ENCODE measurements at places on chromosomes 5 and 9.

DNA sequence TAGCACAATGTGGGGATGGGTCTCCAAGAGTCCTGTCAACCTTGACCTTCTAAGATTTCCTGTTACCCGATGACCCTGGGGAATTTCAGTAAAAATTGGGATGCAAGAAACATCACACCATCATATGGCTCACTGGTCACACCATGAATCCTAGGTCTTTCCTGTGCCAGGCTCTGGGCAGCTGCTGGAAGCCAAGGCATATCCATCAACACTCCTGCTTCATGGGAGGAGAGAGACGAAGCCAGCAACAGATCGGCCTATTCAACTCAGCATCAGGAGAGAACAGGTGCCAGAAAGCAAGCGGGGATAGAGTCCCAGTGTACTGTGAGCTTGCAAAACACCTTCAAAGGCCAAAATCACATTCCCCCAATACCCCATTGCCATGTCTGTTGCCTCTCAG lies 6.5 kb upstream of the NEK6 start:
- DNase-seq = no peak

DNA sequence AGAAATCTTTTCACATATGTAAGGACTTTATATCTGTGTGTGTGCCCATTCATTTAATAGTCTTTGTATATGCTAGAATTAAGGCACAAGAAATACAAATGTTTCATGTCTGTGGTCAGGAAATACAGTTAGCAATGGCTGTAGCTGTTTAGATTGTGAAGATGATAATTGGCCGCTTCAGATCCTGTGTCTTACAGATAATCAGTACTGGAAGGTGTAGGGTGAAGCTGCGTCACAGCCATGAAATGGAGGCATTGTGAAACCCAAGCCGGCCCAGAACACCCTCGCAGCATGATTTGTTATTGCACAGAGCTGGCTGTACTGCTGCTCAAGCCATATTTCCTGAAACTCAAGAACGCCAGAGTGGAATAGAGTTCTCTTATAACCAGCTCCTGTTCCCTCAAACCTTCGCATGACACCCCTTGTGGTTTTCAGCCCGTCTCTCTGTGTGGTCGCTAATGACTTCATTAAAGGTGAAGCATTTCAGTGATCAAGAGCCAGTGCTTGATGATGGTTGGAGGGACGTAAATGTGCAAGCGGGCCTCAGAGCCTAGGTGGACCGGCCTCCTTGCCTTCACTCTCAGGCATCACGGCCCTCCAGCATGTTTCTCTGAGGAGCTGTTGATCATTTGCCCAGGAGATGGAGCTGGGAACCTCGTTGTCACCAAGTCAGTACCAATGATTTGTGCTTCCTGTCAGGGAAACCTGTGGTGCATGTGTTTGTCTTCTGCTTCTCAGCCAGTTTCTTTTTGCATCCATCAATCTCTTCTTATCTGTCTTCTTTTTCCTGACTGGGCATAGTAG lies 80.1 kb downstream of the F2RL2 start:
- no peak for DNase-seq

DNA sequence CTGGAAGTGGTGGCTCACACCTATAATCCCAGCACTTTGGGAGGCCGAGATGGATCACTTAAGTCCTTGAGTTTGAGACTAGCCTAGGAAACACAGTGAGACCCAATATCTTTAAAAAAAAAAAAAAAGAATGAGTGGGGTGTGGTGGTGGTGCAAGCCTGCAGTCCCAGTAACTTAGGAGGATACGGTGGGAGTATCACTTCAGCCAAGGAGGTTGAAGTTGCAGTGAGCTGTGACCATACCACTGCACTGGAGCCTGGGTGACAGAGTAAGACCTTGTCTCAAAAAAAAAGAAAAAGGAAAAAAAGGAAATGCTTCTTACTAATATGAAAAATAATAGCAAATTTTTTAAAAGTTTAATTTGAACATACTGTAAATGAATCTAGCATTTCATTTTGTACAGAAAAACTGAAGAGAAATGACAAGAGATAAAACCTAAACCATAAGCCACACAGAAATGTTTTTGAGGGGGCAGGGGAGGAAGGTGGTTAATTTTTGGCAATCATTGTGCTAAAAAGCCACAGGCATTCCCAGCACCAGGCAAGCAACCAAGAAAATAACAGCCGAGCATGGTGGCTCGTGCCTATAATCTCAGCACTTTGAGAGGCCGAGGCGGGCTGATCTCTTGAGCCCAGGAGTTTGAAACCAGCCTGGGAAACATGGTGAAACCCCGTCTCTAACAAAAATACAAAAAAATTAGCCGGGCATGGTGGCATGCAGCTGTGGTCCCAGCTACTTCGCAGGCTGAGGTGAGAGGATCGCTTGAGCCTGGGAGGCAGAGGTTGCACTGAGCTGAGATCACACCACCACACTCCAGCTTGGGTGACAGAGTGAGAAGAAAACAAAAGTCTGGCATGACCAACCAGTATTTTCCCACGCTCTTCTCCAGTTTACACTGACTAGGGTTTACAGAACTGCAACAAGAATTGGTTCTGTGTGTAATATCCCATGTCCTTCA lies 114.5 kb upstream of the NR5A1 start:
- DNase-seq = no peak

DNA sequence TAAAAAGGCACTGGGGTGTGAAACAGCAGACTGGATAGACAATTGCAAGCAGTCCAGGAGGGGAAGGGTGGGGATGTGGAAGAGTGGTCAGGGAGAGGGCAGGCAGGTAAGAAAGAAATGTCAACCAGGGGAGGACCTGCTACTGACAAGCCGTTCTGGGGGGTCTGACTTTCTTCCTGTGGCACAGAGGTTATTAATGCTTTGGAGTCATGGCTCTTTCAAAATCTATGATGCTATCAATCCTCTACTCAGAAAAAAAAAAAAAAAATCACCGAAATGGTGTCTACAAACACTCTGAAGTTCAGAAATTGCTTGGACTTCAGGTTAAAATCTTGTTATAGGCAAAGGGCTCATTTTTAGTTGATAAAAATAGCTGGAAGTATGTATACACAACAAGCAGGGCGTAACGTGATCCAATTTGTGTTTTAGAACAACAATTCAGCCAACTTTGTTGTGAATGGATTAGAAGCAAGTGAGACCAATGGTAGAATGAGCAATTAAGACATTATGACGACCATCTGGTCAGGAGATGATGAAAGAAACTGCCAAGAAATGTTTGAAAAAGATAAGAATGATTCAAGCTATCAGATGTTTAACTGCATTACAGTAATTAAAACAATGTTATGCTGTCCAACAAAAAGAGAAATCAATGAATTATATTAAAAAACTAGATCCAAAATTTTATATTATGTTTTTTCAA lies 255.2 kb downstream of the DEPDC1B start:
- no peak for DNase-seq

DNA sequence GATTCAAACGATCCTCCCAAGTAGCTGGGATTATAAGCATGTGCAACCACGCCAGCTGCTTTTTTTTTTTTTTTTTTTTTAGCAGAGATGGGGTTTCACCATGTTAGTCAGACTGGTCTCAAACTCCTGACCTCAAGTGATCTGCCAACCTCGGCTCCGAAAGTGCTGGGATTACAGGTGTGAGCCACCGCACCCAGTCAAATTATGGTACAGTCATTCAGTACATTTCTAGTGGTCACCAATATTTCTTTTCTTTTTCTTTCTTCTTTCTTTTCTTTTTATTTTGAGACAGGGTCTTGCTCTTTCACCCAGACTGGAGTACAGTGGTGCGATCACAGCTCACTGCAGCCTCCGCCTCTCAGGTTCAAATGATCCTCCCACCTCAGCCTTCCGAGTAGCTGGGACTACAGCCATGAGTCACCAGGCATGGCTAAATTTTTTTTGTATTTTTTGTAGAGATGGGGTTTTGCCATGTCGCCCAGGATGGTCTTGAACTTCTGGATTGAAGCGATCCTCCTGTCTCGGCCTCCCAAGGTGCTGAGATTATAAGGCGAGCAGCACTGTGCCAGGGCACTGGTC lies 25.4 kb upstream of the DCP2 start:
- DNase-seq = no peak

DNA sequence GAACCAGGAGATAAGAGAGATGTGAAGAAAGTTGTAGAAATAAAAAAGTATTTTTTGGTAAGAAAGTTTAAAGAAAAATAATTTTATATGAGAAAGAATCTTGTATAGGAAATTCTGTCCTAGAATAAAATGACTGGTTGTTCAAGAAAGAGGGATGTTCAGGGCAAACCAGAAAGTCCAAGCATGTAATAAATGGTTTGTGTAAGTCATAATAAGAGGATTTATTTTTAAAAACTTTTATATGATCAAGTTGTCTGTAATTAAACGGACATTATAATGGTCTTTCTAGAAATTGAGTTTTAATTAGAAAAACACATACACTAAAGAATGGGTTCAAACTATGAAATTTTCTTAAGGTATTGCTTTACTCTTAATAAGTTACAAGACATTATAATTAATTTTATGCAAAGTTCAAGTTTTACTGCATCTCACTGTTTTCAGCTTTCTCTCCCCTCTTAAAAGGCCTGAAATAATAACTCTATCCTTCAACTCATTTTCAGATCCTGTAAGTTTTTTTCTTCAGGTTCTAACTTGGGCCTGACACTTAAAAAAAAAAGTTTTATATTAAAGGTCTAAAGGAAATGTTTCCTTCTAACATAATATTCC lies 56.1 kb upstream of the ZNF300 start:
- no peak for DNase-seq
